NCI-H2081 treated with DMSO at 0.1 percent for 48 hours (cell line): ENCODE measurements at places on chromosomes 11 and 22.

DNA sequence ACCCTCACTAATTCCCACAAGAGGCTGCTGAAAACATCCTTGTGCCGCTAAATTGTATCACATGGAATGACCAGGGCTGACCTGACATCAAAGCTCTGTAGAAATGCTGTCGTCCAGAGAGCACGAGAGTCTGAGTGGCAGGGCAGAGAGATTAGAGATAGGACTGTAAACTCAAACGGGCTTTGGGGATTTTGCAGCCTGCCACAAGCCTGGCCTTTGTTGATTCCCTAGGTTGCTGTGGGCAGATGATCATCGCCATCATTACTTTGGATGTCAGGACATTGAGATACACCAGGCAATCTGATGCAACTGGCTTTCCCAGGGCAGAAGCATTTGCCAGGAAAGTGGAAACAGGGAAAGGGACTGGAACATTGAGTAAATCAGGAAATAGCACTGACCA, 131.6 kb downstream of the ETS1 start:
- DNase-seq: no peak

GRCh38 chr11:128643661-128644317, 50.1 kb upstream of the FLI1 start:
- DNase-seq: no peak

DNA sequence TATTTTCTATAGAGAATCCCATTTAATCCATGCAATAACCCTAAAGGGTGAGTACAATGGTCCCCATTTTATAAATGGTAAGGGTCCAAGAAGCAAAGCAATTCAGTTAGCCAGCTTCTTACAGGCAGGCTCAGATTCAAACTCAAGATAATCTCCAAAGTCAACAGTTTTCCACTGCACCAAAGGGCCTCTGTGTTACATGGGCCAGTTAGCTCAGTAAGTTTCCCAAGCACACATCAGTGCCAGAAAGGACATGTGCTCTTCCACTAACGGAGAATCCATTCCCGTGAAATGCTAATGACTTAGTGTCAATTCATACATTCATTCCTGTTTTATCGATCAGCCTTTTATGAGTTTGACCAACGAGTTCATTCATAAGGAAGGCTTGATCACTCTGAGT, 11.0 kb downstream of the SLC43A1 start:
- no peak for DNase-seq

DNA sequence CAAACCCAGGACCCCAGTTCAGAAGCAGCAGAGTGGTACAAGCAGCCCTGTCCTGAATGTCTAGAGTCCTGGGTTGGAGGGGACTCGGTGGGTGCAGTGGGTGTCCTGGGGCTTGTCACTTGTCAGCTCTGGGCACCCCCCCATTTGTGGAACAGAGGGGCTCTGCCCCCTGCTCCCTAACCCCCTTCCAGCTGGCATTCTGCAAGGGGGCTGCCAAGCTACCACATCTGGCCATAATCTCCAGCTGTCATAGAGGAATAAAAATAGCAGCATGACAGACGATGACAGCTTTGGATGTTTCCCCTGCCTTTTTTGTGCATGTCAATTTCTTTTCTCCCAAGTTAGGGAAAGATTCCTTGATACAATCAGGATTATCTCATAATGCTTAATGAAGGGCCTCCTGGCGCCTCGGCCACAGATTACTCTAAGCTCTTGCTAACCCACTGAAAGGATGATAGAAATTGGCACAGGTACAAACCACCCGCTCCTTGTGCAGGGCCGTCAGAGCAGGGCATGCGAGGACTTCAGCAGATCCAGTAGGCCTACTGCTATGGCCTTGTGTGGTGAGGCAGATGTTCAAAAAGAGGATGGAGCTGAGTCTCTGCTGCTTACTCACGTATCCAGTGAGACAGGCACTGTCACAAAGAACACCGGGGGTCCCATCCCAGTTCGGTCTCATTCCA, 83.0 kb downstream of the ISX start:
- DNase-seq: no peak

- no peak for DNase-seq
Measured at GRCh38 chr22:47164514-47165337, 402.3 kb downstream of the TBC1D22A start.

DNA sequence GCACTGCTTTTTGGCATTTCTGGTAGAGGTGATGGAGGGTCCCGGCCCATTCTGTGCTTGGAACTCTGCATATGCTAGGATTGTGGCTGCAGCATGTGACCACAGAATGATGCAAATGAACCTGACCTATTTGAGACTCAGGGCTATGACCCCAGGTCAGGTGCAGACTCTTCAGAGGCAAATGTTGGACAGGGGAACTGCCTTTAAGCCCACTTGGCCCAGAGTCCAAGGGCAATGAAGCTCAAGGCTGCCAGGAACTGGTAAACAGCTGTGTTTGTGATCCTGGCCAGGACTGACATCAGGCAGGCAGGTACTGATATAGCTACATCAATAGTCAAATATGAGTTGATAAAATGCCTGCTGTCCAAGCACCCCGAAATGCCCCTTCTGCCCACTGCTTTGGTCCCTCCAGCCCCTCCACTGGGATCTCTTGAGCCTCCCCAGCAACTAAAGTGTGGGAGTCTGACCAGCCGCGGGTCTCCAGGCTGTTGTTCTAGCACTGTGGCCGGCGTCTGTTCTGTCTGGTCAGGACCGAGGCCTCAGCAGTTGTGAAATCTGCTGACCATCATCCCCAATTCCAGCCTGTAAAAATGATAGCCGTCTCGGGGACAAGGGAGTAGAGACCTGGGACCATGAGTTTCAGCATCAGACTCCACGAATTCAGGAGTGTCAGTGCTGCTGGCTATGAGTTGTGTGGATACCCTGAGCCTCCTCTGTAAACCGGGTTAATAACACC, 82.4 kb upstream of the EIF3D start:
- no peak for DNase-seq

DNA sequence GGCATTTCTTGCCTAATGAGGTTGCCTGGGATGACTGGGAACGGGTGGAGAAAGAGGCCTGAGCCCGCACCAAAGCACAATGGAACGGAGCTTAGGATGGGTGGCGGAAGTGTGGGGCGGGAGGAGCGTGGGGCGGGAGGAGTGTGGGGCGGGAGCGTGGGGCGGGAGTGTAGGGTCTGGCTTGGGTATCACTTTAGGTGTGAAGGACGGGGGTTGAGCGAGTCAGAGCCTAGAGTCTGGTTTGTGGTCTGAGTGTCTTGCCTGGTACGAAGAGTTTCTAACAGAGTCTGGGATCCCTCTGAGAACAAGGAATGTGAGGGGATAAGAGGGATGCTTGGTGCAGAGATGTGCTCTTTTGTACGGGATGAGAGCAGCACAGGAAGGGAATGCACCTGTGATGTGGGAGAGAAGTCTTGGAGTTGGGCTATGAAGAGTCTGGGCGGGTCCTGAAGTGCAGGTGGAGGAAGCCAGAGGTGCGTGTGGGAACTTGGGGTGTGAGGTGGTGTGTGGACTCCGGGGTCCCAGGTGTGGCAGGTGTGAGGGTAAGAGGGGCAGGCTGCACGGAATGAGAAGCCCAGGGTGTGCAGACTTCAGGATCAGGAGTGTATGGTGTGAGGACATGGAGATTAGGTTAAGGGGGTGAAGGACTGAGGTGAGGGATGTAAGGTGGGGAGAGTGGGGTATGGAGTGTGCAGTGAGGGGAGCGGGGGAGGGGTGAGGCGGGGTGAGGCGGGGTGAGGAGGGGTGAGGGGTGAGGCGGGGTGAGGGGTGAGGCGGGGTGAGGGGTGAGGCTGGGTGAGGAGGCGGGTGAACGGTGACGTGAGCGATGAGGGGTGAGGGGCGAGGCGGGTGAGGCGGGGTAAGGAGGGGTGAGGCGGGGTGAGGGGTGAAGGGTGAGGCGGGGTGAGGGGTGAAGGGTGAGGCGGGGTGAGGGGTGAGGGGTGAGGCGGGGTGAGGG, 1.0 kb downstream of the SYCE3 start:
- DNase-seq: no peak

GRCh38 chr11:20873054-20873453, 203.7 kb downstream of the NELL1 start:
- DNase-seq: peak; percentile 81

DNA sequence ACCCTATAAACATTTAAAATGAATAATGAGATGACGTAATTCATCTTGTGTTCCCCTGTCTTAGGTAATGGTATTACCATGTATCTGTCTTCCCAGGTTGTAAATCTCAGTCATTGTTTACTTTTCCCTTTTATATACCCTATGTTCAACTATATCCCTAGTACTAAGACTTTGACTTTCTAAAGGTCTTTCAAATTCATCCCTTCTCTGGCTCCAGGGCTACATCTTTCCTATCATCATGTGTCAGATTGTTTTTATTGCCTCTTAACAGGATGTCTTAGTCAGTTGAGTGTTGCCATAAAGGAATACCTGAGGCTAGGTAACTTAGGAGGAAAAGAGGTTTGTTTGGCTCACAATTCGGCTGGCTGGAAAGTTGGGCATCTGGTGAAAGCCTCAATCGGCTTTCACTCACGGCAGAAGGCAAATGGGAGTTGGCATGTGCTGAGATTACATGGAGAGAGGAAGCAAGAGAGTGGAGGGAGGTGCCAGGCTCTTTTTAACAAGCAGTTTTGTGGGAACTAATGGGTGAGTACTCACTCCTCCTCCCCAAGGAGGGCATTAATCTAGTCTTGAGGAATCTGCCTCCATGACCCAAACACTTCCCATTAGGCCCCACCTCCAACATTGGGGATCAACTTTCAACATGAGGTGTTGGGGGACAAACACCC, 11.6 kb upstream of the DLAT start:
- DNase-seq: no peak

- DNase-seq: no peak
Measured at GRCh38 chr22:28247136-28247535, 328.1 kb upstream of the PITPNB start.

DNA sequence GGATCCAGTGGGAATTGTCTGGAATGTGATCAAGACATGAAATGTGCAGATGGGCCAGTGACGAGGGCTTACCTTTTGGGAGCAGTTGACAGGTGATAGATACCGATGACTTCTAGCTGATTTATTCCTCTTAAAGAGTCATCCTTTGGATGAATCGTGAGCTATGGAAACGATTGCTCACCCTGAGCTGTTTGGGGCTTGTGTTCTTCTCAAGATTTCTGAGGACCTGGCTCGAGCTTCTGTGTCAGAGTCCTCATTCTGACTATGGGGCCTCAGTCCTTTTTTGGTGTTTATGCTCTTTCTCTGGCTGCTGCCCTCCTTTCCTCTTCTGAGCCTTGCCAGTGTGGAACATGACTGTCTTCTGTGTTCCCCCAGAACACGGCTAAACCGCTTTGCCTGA, 11.9 kb upstream of the AMPD3 start:
- no peak for DNase-seq

- no peak for DNase-seq
Measured at GRCh38 chr22:24514241-24515026, 19.3 kb downstream of the UPB1 start.

GRCh38 chr11:31355131-31355530, 14.4 kb downstream of the DCDC1 start:
- no peak for DNase-seq

DNA sequence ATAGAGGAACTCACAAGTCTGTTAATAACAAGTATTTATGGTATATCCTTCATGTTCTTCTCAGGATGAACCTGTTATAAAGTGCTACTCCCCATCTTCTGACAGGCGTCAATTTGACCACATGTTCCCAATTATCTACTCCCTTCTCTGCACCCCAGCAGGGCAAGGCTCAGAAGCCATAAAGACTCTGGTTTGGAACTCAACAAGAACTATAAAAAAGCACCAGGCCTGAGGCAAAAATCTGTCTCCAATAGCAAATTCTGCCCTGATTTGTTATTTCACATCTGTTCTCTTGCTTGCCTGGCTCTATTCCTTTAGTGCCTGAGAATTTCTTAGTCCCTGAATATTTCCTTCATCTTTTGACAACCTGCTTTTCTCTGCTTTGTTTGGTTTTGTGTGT, 618.2 kb upstream of the KIRREL3 start:
- DNase-seq: no peak

GRCh38 chr11:27355575-27356104, 7.4 kb downstream of the CCDC34 start:
- DNase-seq: no peak

DNA sequence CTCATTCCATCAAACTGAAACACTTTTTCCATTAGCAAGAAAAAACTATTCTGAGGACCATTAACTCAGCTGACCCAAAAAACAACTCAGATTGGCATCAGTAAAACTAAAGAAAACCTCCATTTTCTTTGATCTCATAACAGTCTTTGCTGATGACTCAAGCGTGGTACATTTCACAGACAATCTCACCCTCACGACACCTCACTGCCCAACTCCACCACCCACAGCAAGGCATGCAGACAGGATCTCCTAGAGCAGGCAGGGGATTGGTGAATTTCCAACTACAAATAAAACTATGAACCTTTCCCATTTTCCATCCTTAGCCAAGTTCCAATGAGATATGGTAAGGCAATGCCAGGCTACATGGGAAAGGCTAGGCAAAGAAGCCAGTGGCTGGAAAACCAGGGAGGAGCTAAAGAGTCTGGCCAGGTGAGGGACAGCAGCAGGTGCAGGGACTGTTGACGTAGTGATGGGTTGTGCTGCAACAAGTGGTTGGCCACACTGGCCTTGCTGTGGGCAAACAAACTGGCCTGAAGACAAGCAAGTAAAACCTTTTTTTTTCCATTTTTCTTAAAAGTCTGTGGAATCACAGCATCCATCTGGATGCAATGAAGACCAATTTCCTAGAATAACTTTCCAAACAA, 97.2 kb downstream of the SERGEF start:
- no peak for DNase-seq

DNA sequence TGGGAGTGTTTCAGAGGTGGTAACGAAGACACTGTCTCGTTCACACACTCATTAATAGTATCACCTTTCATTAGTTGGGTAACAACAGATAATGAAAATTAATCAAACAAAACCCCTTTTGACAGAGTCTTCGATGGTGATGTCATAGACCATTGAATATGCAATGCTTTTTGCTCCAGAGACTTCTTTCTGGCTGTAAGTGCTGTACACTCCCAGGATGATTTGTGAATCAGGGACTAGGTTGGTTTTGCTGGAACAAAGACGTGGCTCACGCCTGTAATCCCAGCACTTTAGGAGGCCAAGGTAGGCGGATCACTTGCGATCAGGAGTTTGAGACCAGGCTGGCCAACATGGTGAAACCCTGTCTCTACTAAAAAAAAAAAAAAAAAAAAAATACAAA, 9.5 kb upstream of the RASSF10 start:
- no peak for DNase-seq

DNA sequence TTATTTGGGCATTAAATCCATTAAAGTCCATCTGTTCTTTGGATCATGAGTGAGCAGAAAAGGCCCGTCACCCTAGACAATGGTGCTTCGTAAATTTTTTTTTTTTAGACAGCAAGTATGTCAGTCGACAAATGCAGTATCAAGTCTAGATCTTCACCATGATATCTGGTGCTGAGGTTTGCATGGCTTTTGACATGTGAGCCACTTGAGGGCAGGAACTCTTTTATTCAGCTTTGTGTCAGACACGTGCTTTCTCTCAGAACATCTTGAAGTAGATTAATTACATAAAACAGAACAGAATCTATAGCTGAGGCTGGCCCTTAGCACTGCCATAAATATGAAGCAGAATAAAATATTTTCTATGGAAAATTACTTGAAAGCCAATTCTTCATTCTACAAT, 62.9 kb upstream of the CARD18 start:
- no peak for DNase-seq

DNA sequence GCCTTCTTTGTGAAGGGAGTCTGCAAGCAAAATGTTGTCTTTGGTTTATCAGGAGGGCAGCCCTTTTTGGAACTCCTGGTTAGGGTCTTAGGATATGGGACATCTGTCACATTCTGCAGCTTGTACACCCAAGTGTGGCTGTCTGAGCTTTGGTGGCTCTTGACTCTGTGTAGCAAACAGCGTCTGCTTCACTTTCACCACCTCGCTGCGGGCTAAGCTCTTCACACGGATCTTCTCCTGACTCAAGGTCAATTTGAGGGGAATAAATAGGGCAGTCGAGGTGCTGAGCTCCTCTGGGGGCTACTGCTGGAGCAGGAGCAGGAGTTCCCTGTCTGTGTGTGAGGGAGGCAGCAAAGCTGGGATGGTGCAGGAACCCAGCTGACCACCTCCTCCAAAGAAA, 10.6 kb downstream of the MICAL2 start:
- DNase-seq: no peak
